Upper lobe of right lung (tissue), 1 donor: ENCODE measurements at places on chromosomes 2 and 18. TPM values are rescaled to one million over a fixed set of nuclear protein-coding genes. Genes with fewer than 3 reads are reported as not detected.

DNA sequence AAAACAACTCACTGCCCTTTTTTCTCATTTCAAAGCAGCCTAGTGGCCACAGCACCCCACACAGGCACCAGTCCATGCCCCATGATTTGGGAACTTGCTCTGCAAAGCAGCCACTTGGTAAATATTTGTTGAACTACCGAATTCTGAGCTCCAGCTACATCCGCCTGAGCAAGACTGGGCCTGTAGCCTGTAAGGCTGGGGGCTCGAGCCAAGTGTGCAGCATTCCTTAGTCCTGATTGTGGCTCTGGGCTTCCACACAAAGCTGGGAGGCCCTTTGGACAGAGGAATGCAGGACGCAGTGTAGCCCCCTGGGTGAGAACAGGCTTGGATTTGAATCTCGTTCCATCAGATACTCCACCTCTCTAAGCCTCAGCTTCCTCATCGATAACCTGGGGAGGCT lies 88.4 kb downstream of the ACTR2 start:
- H3K27me3 ChIP-seq, result no peaks in the 10 kb centered on the region
- no peak for DNase-seq
- H3K4me3 ChIP-seq, result no peak overlapping the region
- peaks cover 47% of the 10 kb centered on the region for H3K36me3 ChIP-seq

GRCh38 chr2:156810094-156810493 lies 373.9 kb downstream of the GPD2 start:
- H3K27me3 ChIP-seq, result no peaks in the 10 kb centered on the region
- no peak for DNase-seq
- no peaks in the 10 kb centered on the region for H3K36me3 ChIP-seq
- no peaks in the 10 kb centered on the region for H3K4me1 ChIP-seq

- H3K36me3 ChIP-seq, result no peaks in the 10 kb centered on the region
- no peak for DNase-seq
- H3K4me1 ChIP-seq, result no peaks in the 10 kb centered on the region
Observed at GRCh38 chr2:54394392-54394791, 61.7 kb upstream of the SPTBN1 start.

DNA sequence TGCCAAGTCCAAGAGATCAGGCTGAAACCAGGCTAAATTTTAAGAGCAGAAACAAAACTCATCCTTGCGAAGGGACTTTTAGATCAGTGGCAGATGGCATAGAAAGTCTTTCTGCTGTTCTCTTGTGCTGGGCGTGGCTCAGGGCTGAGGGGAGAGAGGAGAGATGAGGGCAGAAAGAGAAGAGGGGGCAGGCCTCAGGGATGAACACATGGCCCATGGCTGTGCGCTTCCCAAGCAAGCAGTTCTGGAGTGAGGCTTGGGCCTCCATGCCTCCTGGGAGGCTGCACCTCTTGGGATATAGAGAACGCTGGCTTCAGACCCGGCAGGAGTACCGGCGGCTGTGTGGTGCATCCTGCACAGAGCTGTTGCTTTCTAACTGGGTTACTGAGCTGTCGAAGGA lies 41.0 kb downstream of the HPCAL1 start:
- H3K27ac ChIP-seq, result peak overlapping the region; percentile 37
- H3K36me3 ChIP-seq, result no peaks in the 10 kb centered on the region
- H3K4me3 ChIP-seq, result no peak overlapping the region
- peaks cover 55% of the 10 kb centered on the region for H3K4me1 ChIP-seq

Gene PXDN
- total RNA-seq, result 58.4 TPM

GRCh38 chr2:195026261-195026660 lies 630.8 kb upstream of the SLC39A10 start:
- H3K27me3 ChIP-seq, result no peaks in the 10 kb centered on the region
- no peak overlapping the region for H3K27ac ChIP-seq
- no peak for DNase-seq

- H3K4me1 ChIP-seq, result no peaks in the 10 kb centered on the region
- H3K4me3 ChIP-seq, result no peak overlapping the region
Observed at GRCh38 chr2:195509551-195509950, 147.5 kb upstream of the SLC39A10 start.

- DNase-seq, result no peak
- no peaks in the 10 kb centered on the region for H3K36me3 ChIP-seq
- no peaks in the 10 kb centered on the region for H3K27me3 ChIP-seq
- peaks cover 7% of the 10 kb centered on the region for H3K4me1 ChIP-seq
- no peak overlapping the region for H3K27ac ChIP-seq
Observed at GRCh38 chr18:3104190-3105054, 91.5 kb upstream of the LPIN2 start.

DNA sequence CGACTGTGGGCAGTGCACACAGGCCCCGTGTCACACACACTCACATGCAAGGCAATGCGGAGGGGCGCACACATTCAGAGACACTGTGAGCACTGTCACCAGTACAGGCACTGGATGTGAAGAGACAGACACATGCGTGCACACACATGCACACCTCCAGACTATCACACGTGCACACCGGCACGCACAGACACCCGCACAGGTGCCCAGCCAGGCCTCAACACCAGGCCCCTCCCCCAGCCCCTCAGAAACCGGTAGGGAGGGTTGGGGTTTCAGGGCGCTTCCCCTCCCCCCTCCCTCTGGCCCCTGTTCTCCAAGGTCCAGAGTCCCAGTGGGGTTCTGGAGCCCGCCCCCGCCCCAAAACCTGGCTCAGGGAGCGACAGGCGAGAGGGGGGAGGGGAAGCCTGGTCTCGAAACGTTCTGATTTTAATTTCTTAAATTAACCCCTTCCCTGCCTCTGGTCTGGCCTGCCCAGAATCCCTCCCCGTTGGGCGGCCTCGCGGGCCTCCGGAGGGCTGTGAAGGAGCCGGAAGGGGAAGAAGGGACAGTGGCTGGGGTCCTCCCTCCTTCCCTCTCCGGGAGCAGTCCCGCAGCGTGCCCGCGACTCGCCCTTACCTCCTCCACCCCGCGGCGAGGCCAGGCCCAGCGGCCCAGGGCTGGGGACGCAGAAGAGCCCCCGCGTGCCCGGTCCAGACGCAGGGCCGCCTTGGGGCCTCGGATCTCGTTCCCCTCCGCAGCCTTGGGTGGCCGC lies 558 bp downstream of the FBXO41 start:
- peak overlapping the region; percentile 72 for H3K4me3 ChIP-seq
- no peak overlapping the region for H3K27ac ChIP-seq

DNA sequence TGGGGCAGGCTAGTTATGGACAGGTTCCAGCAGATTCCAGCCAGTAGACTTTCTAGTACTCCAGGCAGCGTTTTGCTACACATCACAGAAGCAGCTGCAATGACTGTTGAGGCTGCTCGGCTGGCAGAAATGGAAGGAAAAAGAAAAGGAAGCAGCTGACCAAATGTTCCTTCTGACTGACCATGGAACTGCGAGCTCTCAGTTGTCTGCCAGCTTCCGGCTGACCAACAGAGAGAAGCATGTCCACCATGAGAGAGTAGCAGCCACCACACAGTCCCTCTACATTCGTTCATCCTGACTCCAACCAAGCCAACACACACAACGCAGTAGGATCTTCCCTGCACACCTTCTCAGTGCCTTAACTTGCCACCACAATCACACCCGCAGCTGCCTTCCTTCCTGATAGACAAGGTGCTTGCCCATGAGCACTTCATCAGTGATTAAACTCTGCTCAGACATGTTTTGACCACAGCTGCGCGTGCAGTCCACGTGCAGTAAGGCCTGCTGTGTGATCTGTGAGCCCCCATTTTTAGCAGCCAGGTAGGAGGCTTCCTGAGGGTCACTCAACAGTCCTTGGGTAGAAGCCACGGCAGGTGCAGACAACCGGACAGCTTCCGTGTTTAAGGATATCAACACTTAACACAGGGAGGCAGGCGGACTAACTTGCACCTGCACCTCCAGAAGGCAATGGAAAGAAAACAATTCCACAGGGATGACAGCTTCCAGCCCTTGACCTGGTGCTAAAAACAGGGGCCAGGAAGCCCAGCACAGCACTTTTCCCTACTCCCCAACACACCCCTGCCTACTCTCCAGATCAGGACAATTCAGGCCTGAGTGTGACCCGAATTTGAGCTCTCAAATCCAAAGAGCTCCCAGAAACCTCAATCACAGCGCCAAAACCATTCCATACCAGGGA lies 996 bp downstream of the TGFBRAP1 start:
- peaks cover 18% of the 10 kb centered on the region for H3K4me1 ChIP-seq
- peak; percentile 64 for DNase-seq
- H3K4me3 ChIP-seq, result peak overlapping the region; percentile 62
- H3K27ac ChIP-seq, result peak overlapping the region; percentile 71
- H3K27me3 ChIP-seq, result no peaks in the 10 kb centered on the region

DNA sequence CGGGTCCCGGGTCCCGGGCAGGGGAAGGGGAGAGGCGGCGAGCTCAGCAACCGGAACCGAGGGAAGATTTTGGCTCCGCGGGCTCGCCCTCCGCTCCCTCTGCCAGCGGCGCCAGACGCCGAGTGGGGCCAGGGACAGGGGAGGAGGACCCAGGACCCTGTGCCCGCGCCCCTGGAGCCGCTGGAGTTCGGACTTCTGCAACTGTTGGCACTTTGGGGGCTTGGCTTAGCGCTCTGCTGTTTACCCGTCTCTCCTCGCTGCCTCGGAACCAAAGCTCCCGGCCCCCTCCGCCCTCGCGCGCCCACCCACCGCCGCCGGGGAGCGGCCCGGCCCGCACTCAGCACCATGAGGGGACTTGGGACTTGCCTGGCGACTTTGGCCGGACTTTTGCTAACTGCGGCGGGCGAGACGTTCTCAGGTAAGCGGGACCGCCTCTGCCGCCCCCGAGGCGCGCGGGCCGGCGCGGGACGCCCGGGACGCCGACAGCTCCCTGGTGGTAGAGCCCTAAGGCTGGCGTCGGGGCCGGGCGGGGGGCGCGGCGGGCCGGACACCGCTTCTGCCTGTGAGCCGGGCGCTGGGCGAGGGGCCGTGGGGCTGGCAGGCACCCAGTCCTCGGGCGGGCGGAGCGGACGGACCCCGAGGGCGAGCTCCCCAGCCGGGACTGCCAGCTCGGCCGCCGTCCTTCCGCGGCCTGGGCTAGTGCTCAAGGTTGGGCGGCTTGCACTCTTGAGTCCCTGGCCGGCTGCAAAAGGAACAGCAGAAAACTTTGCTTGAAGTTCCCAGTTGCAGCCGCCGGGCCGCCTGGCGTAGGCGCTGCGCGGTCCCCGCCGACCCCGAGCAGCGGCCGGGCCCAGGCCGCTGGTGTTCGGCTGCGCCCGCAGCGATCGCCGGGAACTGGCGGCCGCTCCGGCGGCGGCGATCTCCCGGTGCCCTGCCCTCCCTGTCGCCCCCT lies 634 bp downstream of the PTPRM start:
- peak; percentile 79 for DNase-seq
- H3K4me1 ChIP-seq, result peaks cover 29% of the 10 kb centered on the region
- H3K27ac ChIP-seq, result peak overlapping the region; percentile 92
- no peaks in the 10 kb centered on the region for H3K36me3 ChIP-seq
- no peaks in the 10 kb centered on the region for H3K27me3 ChIP-seq
- peak overlapping the region; percentile 85 for H3K4me3 ChIP-seq

Gene CFAP65
- not detected for total RNA-seq

DNA sequence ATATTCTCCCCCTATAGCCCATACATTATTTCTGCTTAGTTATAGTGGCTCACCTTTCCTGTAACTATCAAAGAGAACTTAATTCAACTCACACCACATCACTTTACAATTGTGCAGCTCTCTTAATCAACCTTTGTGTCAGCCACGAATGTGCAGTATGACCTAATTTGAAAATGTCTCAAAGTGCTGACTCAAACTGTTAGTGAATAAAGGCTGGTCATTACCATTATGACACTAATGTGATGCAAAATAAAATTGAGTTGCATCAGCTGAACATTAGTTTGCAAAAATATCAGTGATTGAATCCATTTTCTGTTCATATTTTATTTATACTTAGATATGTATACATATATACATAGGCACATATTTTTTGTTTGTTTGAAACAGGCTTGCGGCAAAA lies 251.8 kb downstream of the MEIS1 start:
- no peaks in the 10 kb centered on the region for H3K36me3 ChIP-seq
- no peak overlapping the region for H3K4me3 ChIP-seq
- no peaks in the 10 kb centered on the region for H3K4me1 ChIP-seq
- DNase-seq, result no peak
- H3K27ac ChIP-seq, result no peak overlapping the region

- no peak for DNase-seq
- H3K27ac ChIP-seq, result no peak overlapping the region
- H3K27me3 ChIP-seq, result no peaks in the 10 kb centered on the region
- H3K4me3 ChIP-seq, result no peak overlapping the region
Observed at GRCh38 chr2:108776475-108776874, 10.1 kb upstream of the CCDC138 start.

DNA sequence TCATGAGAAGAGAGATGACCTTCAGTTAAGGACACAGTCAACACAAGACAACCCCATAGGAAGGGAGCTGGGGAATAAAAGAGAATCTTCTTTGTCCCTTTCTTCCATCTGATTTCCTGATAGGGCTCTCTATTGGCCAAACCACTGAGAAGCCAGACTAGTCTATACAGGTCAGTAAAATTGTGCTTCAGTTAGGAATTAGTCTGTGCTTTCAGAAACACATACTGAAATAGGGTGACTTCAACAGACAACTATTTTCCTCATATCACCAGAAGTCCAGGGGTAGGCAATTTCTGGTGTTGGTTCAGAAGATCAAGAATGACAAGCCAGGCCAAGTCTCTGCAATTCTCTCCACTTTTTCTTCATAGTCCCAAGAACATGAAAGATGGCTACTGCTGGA lies 151.7 kb upstream of the SP5 start:
- H3K4me1 ChIP-seq, result no peaks in the 10 kb centered on the region
- DNase-seq, result no peak
- H3K36me3 ChIP-seq, result no peaks in the 10 kb centered on the region
- no peak overlapping the region for H3K4me3 ChIP-seq

Gene SNTG2
- total RNA-seq, result 3.6 TPM

GRCh38 chr18:63366213-63367052 lies 573 bp downstream of the KDSR start:
- H3K4me1 ChIP-seq, result peaks cover 19% of the 10 kb centered on the region
- peak overlapping the region; percentile 84 for H3K4me3 ChIP-seq
- no peaks in the 10 kb centered on the region for H3K27me3 ChIP-seq
- H3K36me3 ChIP-seq, result peaks cover 14% of the 10 kb centered on the region
- peak overlapping the region; percentile 94 for H3K27ac ChIP-seq

DNA sequence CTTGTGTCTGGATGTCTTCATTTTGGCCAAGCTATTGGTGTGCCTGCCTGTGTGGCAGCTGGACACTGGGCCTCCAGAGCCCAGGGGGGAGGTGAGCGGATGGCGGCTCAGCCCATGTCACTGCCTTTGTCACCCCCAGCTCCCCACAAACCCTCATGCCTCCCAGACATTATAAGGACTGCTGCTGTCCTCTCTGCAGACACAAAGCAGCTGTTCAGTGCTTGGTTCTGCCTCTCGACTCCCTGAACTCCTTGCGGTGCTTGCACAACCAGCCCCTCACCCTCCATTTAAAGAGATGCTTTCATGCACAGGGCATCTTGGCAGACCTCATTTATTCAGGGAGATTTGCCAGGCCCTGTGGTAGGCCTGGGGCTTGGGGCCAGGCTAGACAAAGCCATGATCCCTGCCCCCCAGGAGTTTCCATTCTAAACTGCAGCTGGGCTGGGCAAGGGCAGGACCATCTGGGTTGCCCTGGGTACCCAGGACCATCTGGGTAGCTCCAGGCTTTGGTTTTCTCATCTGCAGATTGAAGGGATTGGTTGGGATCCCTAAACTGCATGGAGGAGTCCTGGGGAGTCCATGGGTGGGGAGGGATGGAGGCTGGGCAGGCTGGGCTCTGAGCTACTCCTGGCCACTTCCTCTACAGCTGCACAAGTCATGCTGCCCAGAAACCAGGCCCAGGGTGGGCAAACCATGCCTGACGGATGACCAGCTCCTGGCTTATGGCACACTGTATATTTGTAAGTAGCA lies 168.5 kb downstream of the CELF4 start:
- no peaks in the 10 kb centered on the region for H3K36me3 ChIP-seq
- no peak for DNase-seq
- no peak overlapping the region for H3K4me3 ChIP-seq
- peaks cover 6% of the 10 kb centered on the region for H3K4me1 ChIP-seq
- peaks cover 8% of the 10 kb centered on the region for H3K27me3 ChIP-seq

- H3K27me3 ChIP-seq, result peaks cover 8% of the 10 kb centered on the region
- peaks cover 20% of the 10 kb centered on the region for H3K36me3 ChIP-seq
- H3K27ac ChIP-seq, result no peak overlapping the region
- H3K4me1 ChIP-seq, result peaks cover 5% of the 10 kb centered on the region
Observed at GRCh38 chr2:238241970-238242369, 2.1 kb upstream of the HES6 start.

Gene ZCCHC2
- total RNA-seq, result 36.6 TPM
